NCI-H187 (cell line): ENCODE measurements at places on chromosomes 1 and 21.

- DNase-seq = no peak
Measured at GRCh38 chr21:46048926-46049889, 48.7 kb upstream of the COL6A2 start.

- no peak for DNase-seq
Measured at GRCh38 chr1:88141499-88142074, 542.5 kb upstream of the PKN2 start.

GRCh38 chr1:181028196-181028595 lies 5.5 kb upstream of the STX6 start:
- DNase-seq = no peak

- no peak for DNase-seq
Measured at GRCh38 chr1:171256940-171257606, 8.8 kb downstream of the FMO1 start.

DNA sequence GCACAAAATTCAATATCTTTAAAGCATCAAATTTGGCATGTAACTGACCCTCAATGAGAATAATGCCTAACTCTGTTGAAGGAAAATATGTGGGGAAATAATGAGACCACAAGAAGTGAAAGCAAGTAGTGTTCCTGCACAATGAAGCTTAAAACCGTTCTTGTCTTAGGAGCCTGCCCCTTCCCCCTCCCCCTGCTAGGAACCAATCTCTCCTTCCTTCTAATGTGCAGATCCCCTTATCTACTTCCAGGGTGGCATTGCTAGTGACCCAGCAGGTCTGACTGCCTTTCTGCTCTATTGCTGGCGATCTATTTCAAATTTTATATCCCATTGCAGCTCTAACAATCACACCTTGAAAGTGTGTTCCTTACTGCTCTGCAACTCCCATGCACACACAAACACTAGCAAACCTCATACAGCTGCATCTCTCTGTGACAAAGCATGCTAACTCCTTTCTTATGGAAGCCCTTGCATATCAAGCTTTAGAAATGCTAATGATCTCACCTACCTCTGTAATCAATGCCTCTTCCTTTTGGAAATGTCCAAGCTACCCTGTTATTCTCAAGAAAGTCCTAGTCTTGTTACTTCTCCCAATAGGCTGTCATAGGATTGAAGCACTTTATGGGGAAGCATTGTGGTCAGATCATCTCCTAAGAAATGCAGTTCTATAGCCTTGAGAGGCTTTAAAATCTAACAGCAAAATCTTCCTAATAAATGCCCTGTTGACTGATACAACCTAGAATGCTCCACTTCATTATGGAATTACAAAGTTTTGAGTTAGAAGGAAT lies 26.5 kb downstream of the BCL9 start:
- no peak for DNase-seq

GRCh38 chr1:197137322-197137721 lies 9.1 kb downstream of the ASPM start:
- no peak for DNase-seq

GRCh38 chr1:33445108-33445507 lies 14.2 kb upstream of the PHC2 start:
- DNase-seq = no peak

GRCh38 chr1:205183676-205184335 lies 27.7 kb downstream of the DSTYK start:
- DNase-seq = no peak

- DNase-seq = no peak
Measured at GRCh38 chr1:231160895-231161666, 777 bp upstream of the TRIM67 start.
